Thymus (tissue), 14 donors: ENCODE measurements at places on chromosomes 3 and 15.

GRCh38 chr3:53122933-53123305 is 7.3 kb downstream of the RFT1 start:
- DNase-seq: no peak
- peaks cover 82% of the 10 kb centered on the region for H3K36me3 ChIP-seq
- H3K4me1 ChIP-seq: no peaks in the 10 kb centered on the region

DNA sequence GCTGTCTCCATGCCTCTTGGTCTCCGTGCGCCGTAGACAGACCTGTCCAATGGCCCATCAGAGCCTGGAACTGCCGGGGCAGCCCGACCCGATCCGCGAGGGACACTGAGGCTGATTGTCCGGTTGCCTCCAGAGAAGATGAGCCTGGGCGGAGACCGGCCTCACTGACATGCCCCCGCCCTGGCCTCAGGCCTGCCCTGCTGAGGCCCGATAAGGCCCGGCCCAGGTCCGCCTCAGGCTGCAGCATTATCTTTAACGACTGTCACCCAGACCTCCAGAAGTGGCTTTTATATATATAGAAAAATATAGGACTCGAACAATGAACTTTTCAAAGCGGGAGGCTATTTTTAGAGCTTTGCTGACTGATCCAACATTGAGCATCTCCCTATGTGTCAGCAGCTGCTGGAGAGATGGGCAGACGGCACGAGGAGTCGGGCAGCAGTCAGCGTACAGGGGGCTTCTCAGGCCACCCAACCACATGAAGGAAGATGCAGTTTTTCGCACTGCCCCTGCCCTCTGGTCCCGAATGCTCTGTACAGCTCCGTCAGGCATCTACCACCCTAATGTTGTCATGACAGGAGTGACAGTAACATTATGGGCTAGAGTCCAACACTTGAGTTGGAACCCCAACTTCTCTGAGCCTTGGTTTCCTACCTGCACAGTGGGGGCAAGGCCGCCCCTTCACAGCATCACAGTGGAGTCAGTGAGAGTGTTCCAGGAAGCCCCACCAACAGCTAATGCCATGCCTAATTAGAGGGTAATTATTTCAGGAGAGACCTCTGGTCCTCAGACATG is 112.0 kb upstream of the RPL32 start:
- peaks cover 12% of the 10 kb centered on the region for H3K4me1 ChIP-seq
- DNase-seq: no peak
- H3K4me3 ChIP-seq: no peak overlapping the region
- H3K36me3 ChIP-seq: peaks cover 2% of the 10 kb centered on the region
- no peaks in the 10 kb centered on the region for H3K27me3 ChIP-seq

DNA sequence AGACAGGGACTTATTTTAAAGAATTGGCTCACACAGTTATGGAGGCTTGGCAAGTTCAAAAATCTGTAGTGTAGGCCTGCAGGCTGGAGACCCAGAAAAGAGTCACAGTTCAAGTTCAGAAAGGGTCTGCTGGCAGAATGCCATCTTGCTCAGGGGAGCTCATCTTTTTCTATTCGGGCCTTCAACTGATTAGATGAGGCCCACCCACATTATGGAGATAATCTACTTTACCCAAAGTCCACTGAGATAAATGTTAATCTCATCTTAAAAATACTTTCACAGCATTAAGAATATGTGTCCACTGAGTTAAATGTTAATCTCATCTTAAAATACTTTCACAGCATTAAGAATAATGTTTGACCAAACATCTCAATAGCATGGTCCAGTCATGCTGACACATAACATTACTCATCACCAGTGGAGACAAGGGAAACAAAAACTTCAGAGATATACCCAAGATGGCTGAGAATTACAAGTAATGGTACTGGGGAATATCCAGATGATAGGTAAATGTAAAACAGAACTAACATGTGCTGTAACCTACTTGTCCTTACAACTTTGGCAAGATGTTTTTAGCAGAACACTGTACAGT is 74.3 kb upstream of the STAC start:
- H3K27ac ChIP-seq: no peak overlapping the region
- H3K4me3 ChIP-seq: no peak overlapping the region
- no peaks in the 10 kb centered on the region for H3K4me1 ChIP-seq
- no peak for DNase-seq
- H3K27me3 ChIP-seq: no peaks in the 10 kb centered on the region

DNA sequence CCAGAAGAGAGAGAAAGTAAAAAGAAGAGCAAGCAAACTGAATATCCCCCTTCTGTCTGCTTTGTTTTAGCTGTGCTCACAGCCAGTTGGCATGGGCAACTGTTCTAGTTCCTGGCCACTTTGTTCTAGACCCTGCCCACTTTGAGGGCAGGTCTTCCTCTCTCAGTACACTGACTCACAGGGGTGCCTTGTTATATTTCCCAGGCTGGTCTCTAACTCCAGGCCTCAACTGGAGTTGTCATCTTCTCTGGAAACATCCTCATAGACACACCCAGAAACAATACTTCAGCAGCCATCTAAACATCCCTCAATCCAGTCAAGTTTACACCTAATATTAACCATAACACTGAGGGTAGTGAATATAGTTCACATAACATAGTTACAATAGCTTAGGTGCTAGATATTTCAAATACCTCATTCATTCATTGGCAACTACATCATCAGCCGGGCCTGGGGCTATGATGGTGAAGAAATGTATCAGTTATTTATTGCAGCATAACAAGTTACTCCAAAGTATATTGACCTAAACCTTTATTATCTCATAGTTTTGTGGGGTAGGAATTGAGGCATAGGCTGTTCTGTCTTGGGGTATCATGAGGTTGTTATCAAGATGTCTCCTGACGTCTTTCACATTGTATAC is 106.0 kb downstream of the UBE2E2 start:
- no peak overlapping the region for H3K27ac ChIP-seq
- H3K4me1 ChIP-seq: no peaks in the 10 kb centered on the region
- H3K27me3 ChIP-seq: no peaks in the 10 kb centered on the region
- no peak overlapping the region for H3K4me3 ChIP-seq

GRCh38 chr15:99386391-99386790 is 135.1 kb downstream of the LRRC28 start:
- H3K4me1 ChIP-seq: peaks cover 19% of the 10 kb centered on the region
- DNase-seq: no peak
- H3K4me3 ChIP-seq: no peak overlapping the region
- H3K36me3 ChIP-seq: peaks cover 4% of the 10 kb centered on the region
